ENCODE measurements at places on chromosomes 7 and 10. TPM values are rescaled to one million over a fixed set of nuclear protein-coding genes. Genes with fewer than 3 reads are reported as not detected.
A peak's percentile ranks its signal among the peaks of the same experiment; 100 is the strongest.

DNA sequence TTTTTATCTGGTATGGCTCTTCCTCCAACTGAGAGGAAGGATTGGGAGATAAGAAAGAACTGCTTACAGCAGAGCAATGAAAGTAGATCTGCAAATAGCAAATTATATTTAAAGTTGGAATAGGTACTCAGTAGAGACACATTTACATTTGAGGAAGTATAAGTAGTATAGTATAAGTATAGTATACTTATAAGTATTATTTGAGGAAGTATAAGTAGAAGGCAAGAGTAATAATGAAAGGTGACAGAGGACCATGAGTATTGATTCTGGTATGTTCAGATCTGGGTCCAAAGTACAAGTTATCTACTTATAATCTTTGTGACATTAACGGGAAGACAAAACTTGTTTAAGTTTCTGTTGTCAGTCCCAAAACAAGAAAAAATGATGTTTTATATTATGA is 527.6 kb upstream of the SORCS1 start:
- no peak overlapping the region for H3K27ac ChIP-seq
- H3K4me1 ChIP-seq, result no peaks in the 10 kb centered on the region
- no peaks in the 10 kb centered on the region for H3K36me3 ChIP-seq
- no peaks in the 10 kb centered on the region for H3K27me3 ChIP-seq
- DNase-seq, result no peak

DNA sequence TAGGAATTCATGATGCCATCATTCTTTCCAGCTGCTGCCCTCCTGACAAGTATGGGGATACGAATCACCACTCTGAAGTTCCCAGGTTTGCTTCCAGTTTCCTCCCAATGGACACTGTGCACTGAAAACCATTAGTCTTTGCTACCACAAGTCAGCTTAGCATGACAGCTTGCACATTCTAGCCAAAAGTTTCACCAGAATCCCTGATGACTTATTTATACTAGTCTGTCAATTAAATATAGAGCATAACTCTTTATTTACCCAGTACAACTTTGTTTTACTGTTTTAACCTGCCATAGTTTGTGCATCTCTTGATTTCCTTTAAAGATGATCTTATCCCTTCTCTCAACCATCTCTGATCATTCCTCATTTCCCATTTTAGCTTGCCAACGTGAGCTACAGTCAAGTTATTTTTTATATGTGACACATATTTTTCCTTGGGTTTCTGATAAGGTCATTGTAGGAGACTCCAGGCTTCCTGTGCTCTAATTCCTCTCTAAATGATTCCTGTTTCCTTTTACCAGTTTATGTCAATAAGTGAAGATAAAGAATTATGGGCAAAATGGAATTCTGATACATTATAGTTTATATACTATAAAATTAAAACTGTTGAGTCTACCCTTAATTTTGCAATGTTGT is 167.5 kb upstream of the MEOX2 start:
- DNase-seq, result no peak
- peaks cover 29% of the 10 kb centered on the region for H3K4me1 ChIP-seq
- H3K27ac ChIP-seq, result peak overlapping the region; percentile 52

DNA sequence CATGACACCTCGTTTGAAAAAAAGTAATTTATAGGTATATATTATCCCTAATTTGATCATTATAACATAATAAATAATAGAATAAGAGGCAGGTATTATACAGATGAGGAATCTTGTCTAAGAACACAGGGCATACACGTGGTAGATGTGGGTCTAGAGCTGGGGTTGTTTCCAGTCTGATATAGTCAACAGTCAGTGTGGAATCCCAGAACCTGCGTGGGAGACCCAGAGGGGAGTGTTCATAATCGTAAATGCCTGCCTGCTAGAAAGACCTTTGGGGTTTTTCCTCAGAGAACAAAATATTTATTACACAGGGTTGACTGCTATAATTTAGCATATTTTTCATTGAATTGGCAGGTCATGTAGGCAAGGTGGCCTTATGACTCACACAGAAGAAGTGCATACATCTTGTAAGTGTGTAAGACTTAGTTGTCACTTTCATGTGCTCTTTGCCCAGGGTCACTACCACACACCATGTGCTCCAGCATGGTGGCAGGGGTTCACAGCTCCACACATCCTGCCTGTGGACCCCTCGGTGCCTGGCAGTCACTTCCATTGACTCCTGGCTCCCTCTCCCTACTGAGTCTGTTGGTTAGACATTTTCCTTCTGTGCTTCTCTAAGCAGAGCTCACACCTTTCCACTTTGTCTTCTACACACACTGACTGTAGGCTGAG is 94.9 kb upstream of the IKZF1 start:
- H3K27ac ChIP-seq, result no peak overlapping the region
- peaks cover 72% of the 10 kb centered on the region for H3K27me3 ChIP-seq
- no peak for DNase-seq
- no peaks in the 10 kb centered on the region for H3K36me3 ChIP-seq
- H3K4me1 ChIP-seq, result peaks cover 2% of the 10 kb centered on the region
- no peak overlapping the region for H3K4me3 ChIP-seq

DNA sequence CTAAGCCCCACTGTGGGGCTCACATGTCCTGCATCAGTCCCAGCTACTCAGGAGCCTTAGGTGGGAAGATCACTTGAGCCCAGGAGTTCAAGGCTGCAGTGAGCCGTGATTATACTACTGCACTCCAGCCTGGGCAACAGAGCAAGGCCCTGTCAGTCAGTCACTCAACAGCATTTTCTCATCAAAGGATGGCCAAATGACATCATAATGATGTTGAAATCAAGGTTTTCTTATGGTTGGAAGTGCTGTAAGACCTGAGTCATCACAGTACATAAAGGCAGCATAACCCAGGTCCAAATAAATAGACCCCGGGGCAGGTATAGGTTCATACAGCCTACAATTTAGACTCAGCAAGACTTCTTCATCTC is 341.1 kb downstream of the PARD3 start:
- H3K27ac ChIP-seq, result peak overlapping the region; percentile 42
- DNase-seq, result no peak
- peaks cover 4% of the 10 kb centered on the region for H3K36me3 ChIP-seq

The ANK3 gene
- total RNA-seq, result 179 TPM

DNA sequence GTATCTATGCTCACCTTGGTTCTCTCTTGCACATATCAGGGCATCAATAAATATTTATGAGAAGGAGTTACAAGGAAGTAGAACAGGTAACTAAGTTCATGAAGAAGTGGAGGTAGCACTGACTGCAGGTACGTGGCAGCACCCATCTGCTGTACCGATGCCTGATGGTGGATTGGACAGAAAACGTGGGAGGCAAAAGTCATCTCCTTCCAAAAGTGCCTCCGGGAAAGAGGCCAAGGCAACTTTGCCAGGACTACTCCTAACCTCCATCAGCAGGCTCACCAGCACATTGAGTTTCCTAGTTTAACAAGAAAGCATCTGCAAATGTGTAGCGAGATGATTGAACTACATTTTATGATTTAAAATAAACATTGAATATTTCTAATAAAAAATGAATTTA is 248.8 kb downstream of the ANKRD7 start:
- H3K36me3 ChIP-seq, result no peaks in the 10 kb centered on the region
- no peak overlapping the region for H3K4me3 ChIP-seq
- no peaks in the 10 kb centered on the region for H3K27me3 ChIP-seq
- H3K4me1 ChIP-seq, result no peaks in the 10 kb centered on the region
- DNase-seq, result no peak
- H3K27ac ChIP-seq, result no peak overlapping the region

The HERC4 gene
- total RNA-seq, result 31.9 TPM

The TFR2 gene
- 0.25 TPM for total RNA-seq

DNA sequence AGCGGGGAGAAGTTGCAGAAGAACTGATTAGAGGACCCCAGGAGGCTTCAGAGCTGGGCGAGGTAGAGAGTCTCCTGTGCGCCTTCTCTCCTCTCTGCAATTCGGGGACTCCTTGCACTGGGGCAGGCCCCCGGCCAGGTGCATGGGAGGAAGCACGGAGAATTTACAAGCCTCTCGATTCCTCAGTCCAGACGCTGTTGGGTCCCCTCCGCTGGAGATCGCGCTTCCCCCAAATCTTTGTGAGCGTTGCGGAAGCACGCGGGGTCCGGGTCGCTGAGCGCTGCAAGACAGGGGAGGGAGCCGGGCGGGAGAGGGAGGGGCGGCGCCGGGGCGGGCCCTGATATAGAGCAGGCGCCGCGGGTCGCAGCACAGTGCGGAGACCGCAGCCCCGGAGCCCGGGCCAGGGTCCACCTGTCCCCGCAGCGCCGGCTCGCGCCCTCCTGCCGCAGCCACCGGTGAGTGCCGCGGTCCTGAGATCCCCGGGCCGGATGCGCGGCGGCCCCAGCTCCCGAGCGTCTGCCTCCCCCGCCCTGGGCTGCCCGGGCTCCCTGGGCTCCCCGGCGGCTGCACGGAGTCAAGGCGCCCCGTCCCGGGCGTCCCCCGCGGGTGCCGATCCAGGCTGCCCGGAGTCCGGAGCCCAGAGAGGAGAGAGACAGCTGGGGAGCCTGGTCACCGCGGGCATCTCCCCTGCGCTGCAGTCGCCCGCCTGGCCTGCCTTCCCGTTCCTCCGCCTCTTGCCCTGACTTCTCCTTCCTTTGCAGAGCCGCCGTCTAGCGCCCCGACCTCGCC is at the start of gene PLAU:
Gene PLAU (plus strand): TSS at position 369 of the 789 bp plus-strand sequence. CDS start 424 bp downstream, outside the sequence.
- peak within 1 kb of the TSS; percentile 92 for H3K27ac ChIP-seq
- peaks cover 27% of the 10 kb centered on the region for H3K27me3 ChIP-seq
- peaks cover 100% of the 10 kb centered on the region for H3K4me1 ChIP-seq
- H3K4me3 ChIP-seq, result peak within 1 kb of the TSS; percentile 89
- DNase-seq, result peak; percentile 60

DNA sequence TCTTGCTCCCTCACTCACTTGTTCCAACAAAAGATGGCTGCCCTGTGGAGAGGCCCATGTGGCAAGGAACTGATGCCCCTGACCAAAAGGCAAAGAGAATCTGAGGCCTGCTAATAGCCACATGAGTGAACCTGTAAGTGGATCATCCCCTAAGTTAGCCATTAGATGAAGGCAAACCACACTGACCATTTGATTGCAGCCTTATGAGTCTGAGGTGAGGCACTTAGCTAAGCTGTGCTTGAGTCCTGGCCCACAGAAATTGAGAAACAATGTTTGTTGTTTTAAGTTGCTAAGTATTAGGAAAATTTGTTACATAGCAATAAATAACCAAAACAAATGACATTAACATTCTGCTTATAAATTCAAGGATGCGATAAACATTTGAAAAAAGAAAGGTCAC is 100.1 kb upstream of the BET1 start:
- no peak overlapping the region for H3K27ac ChIP-seq
- DNase-seq, result no peak
- no peak overlapping the region for H3K4me3 ChIP-seq

The GIMAP7 gene
- 16.8 TPM for total RNA-seq

DNA sequence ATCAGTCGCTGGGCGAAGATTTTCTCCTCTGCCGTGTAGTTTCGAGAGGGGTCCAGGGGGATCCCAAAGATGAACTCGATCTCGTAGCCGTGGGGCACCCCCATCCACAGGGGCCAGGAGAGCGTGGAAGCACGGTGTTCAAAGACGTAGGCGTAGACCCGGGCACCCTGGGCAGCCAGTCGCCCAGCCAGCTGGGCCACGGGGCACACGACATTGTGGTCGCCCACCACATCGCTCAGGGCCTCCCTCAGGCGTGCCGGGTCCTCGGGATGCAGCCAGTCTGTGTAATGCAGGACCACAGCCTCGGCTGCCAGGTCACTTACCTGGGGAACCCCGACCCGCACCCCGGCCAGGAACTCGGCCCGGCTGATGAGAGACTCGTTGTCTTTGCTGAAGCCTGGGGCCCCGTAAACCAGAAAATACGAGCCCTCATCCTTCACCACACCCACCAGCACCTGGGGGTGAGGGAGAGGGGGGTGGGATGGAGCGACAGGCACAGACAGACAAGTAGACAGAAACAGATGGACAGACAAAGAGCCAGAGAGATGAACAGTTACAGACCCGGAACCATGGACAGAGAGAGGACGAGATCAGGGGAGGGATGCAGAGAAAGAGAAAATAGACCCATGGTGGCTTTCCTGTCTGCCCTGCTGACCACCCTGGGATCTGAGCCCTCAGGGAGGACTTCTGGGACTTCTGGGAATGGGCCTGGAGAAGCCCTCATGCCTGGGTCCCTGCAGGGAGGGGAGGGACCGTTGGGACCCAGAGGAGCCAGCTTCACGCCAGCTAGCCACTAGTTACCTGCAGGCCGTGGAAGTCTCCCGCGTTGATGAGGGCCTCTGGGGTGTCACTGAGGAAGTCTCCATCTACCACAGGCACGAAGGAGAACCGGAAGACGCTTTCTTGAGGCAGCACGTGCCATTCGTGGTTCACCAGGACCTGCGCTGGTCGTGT is 3.0 kb downstream of the ACHE start:
- H3K27me3 ChIP-seq, result peaks cover 54% of the 10 kb centered on the region
- peaks cover 11% of the 10 kb centered on the region for H3K36me3 ChIP-seq
- H3K4me1 ChIP-seq, result peaks cover 65% of the 10 kb centered on the region
- DNase-seq, result no peak
- H3K27ac ChIP-seq, result no peak overlapping the region
- H3K4me3 ChIP-seq, result no peak overlapping the region

GRCh38 chr7:45239486-45239885 is 81.9 kb downstream of the RAMP3 start:
- H3K4me1 ChIP-seq, result peaks cover 44% of the 10 kb centered on the region
- peaks cover 30% of the 10 kb centered on the region for H3K27me3 ChIP-seq
- H3K27ac ChIP-seq, result peak overlapping the region; percentile 79
- no peaks in the 10 kb centered on the region for H3K36me3 ChIP-seq
- no peak overlapping the region for H3K4me3 ChIP-seq

The ABCC2 gene
- total RNA-seq, result 0.22 TPM

The NPTX2 gene
- 2.3 TPM for total RNA-seq

GRCh38 chr7:36021367-36021766 is 131.7 kb upstream of the EEPD1 start:
- H3K27me3 ChIP-seq, result no peaks in the 10 kb centered on the region
- no peaks in the 10 kb centered on the region for H3K36me3 ChIP-seq
- no peak for DNase-seq
- no peak overlapping the region for H3K4me3 ChIP-seq
- no peak overlapping the region for H3K27ac ChIP-seq
- peaks cover 12% of the 10 kb centered on the region for H3K4me1 ChIP-seq

DNA sequence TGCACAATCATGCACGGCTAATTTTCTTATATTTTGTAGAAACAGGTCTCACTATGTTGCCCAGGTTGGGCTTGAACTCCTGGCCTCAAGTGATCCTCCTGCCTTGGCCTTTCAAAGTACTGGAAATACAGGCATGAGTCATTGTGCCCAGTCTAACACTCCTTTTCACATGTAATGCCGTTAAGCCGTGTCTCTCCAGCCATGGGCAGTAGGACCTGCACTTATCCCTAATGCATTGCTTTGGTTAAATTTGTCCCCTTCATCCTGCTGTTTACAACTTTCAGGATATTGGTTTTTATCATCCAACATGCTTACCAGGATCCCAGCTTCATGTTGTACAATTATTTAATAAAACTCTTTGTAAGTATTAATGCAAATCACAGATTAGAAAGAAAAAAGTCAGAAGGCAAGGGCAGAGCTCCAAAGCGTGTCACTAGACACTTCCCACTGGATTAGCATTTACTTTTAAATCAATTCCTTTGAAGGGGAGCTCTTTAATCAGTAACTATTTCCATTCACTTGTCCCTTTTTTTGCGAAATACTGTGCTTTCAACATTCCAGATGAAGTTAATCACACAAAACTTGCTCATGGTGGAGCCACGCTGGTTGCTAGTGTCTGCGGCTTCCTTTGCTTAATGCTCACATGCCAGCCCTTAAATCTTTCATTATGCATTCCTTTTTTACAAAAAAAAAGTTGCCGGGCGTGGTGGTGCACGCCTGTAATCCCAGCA is 256.0 kb upstream of the AUTS2 start:
- H3K4me1 ChIP-seq, result no peaks in the 10 kb centered on the region
- DNase-seq, result no peak
- no peak overlapping the region for H3K27ac ChIP-seq
- peaks cover 32% of the 10 kb centered on the region for H3K27me3 ChIP-seq

Measured in left ventricle myocardium inferior (tissue), 1 donor.